ENCODE measurements at places on chromosomes 4 and X.

DNA sequence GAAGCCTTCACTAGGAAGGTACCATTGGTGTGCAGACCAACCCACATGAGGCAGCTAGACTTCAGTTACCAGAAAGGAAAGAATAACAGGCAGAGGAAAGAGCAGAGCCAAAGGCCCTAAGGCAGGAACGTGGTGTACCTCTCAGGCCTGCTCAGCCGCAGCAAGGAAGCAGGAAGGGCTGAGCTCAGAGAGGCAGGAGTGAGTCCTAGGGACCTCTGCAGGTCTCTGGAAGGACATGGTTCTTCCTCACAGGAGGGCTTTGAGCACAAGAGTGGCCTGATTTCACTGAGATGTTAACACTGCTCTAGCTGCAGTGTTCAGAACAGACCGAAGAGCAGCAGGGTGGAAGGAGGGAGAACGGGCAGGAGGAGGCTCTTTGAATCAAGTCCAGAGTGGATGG is 124.6 kb downstream of the DCHS2 start:
- no peak for DNase-seq

DNA sequence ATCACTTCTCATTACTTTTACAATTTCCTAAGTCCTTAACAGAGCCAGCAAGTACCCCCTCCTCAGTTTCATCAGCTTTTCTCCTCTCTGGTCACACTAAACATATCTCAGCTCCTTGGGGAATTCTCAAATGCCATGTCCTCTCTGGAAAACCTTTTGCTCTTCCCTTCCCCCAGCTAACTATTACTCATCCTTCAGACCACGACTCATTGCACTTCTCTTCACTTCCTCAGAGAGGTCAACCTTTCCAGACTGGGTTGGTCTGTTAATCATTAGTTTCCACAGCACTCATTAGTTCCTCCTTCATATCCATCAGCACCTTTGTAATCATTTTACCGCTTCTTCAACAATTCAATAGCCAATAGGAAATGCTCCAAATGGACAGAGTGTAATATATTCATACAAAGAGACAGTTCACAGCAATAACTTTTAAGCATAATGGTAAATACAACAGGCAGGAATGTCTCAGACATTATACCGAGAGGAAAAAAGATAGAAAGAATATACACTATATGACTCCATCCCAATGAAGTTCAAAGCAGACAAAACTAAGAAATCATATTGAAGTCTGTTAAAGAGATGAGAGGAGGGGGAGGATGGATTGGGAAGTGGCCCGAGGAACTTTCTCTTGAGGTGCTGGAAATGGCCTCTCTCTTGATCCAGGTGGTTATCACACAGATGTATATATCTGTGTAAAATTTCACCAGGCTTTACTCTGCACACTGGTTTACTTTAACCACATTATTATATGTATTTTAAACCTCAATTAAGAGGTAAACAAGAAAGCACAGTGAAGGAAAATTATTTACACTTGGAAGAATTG is 39.6 kb downstream of the DDX60L start:
- no peak for DNase-seq

DNA sequence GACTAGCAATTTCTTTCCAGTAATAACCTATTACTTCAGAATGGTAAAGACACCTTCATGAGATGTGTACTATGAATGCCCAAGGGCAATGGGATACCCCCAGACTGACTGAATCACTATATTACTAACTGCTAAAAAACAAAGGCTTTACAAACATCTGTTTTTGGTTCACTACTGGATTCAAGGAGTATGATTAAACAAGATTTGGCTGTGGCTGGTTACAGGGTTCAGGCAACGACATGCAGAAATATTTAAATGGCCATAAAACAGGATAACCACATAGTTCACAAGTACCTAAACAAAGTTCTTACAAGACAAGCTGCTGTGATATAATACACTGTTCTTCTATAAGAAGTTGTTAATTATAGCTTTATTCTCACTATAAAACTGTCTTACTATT is 128.2 kb downstream of the FRYL start:
- DNase-seq = no peak

DNA sequence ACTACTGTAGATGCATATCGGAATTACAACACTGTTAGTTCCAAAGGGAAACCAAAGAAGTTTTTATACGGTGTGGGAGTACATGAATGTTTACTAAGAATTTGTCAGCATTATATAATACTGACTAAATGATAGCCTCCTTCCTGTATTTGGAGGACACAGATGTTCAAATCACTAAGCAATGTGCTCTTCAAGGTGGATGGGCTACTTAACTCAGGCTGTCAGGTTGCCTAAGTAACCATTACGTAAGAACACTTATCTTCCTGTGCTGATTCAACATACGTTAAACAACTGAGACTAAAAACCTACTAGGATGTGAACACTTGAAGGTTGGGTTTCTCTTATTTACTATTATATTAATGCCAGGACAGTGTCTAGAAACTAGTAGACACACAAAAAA is 81.9 kb upstream of the HPGD start:
- peak; percentile 40 for DNase-seq

DNA sequence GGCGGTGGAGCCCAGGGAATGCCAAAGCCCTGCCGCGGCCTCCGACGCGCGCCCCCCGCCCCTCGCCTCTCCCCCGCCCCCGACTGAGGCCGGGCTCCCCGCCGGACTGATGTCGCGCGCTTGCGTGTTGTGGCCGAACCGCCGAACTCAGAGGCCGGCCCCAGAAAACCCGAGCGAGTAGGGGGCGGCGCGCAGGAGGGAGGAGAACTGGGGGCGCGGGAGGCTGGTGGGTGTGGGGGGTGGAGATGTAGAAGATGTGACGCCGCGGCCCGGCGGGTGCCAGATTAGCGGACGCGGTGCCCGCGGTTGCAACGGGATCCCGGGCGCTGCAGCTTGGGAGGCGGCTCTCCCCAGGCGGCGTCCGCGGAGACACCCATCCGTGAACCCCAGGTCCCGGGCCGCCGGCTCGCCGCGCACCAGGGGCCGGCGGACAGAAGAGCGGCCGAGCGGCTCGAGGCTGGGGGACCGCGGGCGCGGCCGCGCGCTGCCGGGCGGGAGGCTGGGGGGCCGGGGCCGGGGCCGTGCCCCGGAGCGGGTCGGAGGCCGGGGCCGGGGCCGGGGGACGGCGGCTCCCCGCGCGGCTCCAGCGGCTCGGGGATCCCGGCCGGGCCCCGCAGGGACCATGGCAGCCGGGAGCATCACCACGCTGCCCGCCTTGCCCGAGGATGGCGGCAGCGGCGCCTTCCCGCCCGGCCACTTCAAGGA is at the start of gene FGF2:
TSS of gene FGF2 (plus strand) at position 279 of the 705 bp plus-strand sequence. CDS start at position 623, 344 bp downstream.
- DNase-seq = no peak

- no peak for DNase-seq
These were observed 6.2 kb downstream of the IL21 start for GRCh38 chr4:122614621-122615020.

GRCh38 chr4:17933126-17933525 is 88.4 kb downstream of the LCORL start:
- no peak for DNase-seq

DNA sequence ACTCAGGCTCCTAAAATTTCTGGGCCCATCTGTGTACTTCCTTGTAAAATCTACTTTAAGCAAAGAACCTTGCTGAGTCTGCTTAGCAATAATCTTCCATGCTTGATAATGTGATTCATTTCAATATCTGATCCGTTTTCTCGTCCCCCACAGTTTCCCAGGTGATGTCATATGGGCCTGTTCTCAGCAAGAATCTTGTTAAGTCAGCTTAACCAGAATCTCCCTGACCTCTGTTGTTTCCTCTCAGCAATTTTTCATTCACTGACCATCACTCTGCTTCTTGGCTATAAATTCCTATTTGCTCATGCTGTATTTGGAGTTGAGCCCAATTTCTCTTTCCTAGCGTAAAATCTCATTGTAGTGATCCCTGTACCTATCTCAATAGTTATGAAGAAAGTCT is 13.9 kb downstream of the CSN2 start:
- DNase-seq = no peak

DNA sequence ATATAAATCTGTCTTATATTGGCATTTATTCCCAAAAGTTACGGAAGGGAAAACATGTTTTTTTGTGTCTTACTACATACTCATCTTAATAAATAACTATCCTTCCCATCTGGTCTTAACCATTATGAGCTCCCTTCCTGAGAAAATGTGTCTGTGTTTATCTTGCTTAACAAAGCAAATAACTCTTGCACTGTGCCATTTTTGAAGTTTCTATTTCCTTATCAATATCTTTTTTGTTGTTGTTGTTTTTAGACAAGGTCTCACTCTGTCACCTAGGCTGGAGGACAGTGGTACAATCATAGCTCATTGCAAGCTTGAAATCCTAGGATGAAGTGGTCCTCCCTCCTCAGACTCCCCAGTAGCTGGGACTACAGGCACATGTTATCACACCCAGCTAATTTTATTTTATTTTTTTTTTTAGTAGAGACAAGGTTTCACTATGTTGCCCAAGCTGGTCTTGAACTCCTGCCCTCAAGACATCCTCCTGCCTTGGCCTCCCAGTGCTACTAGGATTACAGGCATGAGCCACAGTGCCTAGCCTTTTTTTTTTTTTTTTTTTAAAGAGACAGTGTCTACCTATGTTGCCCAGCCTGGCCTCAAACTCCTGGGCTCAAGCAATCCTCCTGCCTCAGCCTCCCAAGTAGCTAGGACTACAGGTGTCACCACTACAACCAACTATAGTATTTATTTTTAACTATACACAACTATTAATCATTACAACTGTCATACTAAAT is 36.9 kb downstream of the CNOT6L start:
- DNase-seq = no peak

DNA sequence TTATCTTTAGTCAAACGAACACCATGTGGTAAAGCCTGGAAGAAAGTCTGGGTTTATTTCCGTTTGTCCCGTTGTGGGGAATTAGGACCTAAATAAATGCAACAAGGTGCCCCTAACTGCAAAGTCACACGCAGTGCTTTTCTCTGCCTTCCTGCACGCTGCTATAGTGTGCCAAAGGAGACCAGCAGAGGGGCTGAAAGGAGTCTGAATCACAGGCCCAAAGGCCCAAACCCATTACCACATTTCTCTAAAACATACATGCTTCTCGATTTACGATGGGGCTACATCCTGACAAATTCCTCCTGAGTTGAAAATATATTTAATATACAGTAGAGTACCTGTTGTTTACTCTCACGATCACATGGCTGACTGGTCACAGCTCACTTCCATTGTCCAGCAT is 4.5 kb downstream of the VEGFC start:
- DNase-seq = no peak

- no peak for DNase-seq
These were observed 79.6 kb downstream of the SMIM20 start for GRCh38 chr4:25993395-25994185.

DNA sequence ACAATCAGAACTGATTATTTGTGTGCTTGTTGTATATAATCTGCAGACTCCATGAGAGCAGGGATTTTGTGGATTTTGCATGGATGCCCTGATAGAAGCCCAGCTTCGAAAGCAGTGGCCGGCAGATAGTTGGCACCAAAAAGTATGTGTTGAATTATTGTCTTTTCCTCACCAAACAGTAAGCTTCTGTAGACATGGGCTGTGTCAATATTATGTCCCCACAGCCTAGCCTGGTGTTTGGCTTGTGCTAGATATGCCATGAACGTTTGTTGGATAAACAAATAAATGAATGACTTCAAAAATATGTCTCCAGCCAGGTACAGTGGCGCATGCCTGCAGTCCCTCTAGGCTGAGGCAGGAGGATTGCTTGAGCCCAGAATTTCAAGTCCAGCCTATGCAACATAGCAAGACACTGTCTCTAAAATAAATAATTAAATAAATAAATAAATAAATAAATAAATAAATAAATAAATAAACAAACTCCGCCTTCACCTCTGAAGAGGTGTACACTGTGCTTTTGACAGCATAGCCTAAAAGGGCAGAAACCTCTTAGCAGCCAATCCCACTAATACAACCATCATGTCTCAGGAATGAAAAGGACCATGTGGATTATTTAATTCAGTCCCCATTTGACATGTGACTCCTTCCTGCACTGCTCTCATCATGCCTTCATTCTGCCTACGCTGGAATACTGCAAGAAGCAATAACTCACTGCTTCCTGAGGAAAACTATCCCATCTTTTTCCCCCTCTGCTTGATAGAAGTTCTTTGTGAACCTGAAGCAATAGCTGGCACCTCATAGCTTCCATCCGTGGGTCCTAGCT is 335.2 kb downstream of the FBXW7 start:
- DNase-seq = no peak

DNA sequence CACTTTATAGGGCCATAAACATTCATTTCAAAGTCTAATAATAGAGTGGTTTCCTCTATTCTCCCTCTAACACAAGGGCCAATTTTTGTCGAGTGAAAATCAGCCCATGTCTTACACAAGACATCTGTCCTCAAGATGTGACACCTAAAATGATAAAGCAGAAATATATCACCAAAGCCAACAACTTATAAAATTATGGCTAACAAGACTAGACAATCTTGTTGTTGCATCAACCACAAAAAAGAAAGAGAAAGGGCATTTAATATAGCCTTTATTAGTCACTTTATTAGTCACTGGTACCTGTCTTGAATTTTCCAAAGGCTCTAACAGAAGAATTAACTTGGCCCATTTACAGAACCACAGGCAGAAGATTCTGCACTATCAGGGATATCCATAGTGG is 161.6 kb downstream of the SMIM20 start:
- DNase-seq = no peak

- no peak for DNase-seq
These were observed 129.6 kb upstream of the NUDT6 start for GRCh38 chr4:123052007-123052406.
